ENCODE measurements at places on chromosomes 2 and 18. TPM values are rescaled to one million over a fixed set of nuclear protein-coding genes. Genes with fewer than 3 reads are reported as not detected.

DNA sequence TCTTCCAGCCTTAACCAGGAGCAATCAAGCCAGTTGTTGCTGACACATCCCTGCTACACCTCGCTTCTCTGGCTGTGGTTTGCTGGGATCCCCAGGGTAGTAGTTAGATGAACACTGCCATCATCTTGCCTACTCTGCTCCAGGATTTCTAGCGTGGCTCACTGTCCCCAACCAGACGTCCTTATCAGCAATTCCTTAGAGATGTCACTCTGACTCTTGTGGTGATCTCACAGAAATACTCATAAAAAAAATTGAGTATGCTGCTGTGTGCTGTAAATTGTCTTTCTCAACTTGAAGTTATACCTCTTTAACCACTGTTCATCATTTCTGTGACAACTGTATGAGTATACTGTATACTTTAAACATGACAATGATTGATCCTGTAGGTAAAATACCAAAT, 63.2 kb downstream of the PLCL1 start:
- H3K36me3 ChIP-seq, result no peaks in the 10 kb centered on the region
- H3K4me1 ChIP-seq, result peaks cover 17% of the 10 kb centered on the region
- H3K27ac ChIP-seq, result no peak overlapping the region
- H3K27me3 ChIP-seq, result no peaks in the 10 kb centered on the region
- H3K4me3 ChIP-seq, result no peak overlapping the region
- DNase-seq, result no peak

DNA sequence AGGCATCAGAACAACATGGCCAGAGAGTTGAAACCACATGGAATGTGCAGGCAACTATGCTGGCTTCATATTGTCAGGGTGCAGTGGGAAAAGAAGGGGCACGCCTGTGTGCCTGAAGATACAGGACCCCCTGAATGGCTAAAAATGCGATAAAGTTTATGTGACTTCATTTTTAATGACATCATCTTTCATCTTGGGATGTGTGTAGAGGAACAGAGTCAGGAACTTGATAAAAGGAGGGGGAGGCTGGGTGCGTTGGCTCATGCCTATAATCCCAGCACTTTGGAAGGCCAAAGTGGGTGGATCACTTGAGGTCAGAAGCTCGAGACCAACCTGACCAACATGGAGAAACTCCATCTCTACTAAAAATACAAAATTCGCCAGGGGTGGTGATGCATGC, 872.6 kb downstream of the TDRD15 start:
- H3K4me3 ChIP-seq, result no peak overlapping the region
- H3K4me1 ChIP-seq, result no peaks in the 10 kb centered on the region
- no peak overlapping the region for H3K27ac ChIP-seq
- no peaks in the 10 kb centered on the region for H3K36me3 ChIP-seq
- DNase-seq, result no peak

GRCh38 chr2:26952374-26952773, 18.1 kb upstream of the MAPRE3 start:
- DNase-seq, result no peak
- H3K36me3 ChIP-seq, result no peaks in the 10 kb centered on the region
- no peaks in the 10 kb centered on the region for H3K27me3 ChIP-seq
- no peak overlapping the region for H3K27ac ChIP-seq

DNA sequence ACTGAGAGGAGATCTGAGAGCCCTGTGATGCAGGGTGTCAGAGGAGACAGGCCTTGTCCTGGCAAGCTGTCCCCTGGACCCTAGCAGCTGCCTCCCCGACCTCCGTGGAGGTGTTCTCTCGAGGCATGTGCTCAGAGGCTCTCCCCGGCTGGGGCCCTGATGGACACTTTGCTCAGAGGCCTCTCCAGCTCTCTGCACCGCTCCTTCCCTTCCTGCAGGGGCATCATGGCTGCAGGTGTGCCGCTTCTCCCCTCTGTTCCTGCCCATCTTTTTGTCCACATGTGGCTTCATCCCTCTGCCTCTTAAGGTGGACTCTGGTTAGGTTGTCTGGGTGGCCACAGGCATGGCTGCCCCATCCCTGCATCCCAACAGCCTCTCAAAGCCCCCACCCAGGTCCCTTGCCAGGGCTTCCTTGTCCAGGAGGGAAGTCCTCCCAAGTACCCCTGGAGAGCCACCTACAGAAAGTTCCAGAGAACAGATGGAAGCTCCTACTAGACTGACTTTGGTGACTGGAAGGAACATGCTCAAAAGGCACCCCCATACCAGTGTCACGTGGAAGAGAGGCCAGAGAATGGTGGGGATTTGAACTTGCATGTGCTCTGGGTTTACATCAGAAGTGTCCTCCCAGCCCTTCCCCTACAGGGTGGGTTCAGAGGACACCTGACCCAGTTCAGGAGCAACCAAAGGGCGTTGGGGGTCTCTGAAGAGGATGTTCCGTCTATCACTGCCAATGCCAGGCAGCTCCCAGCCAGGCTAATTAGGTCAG, 120.4 kb downstream of the KLHL29 start:
- no peak overlapping the region for H3K4me3 ChIP-seq
- H3K36me3 ChIP-seq, result no peaks in the 10 kb centered on the region
- no peak for DNase-seq
- no peaks in the 10 kb centered on the region for H3K27me3 ChIP-seq
- H3K4me1 ChIP-seq, result peaks cover 44% of the 10 kb centered on the region
- no peak overlapping the region for H3K27ac ChIP-seq

DNA sequence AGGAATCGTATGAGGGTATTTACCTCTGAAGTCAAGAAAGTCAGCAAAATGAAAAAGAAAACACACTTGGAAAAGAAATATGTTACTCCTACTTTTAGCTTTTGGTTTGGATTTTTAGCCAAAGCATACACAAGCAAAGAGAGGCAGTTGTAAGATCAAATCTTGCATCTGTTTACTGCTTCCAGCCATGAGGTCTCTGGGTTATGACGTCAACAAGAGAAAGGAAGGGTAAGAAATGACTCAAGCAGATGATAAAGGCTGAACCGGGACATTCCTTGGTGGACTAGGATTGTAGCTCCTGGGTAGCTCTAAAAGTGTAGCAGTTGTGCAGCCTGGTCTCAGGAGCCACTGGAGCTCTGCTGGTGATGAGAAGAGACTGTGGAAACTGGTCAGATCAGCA, 16.8 kb downstream of the CTNNA2 start:
- H3K36me3 ChIP-seq, result no peaks in the 10 kb centered on the region
- no peak for DNase-seq
- H3K4me3 ChIP-seq, result no peak overlapping the region
- no peaks in the 10 kb centered on the region for H3K4me1 ChIP-seq
- H3K27me3 ChIP-seq, result no peaks in the 10 kb centered on the region
- no peak overlapping the region for H3K27ac ChIP-seq

- peak overlapping the region; percentile 35 for H3K27ac ChIP-seq
- H3K27me3 ChIP-seq, result no peaks in the 10 kb centered on the region
- no peak overlapping the region for H3K4me3 ChIP-seq
- peaks cover 21% of the 10 kb centered on the region for H3K4me1 ChIP-seq
- peaks cover 63% of the 10 kb centered on the region for H3K36me3 ChIP-seq
- DNase-seq, result no peak
Measured at GRCh38 chr2:96548558-96549465, 12.3 kb downstream of the ARID5A start.

DNA sequence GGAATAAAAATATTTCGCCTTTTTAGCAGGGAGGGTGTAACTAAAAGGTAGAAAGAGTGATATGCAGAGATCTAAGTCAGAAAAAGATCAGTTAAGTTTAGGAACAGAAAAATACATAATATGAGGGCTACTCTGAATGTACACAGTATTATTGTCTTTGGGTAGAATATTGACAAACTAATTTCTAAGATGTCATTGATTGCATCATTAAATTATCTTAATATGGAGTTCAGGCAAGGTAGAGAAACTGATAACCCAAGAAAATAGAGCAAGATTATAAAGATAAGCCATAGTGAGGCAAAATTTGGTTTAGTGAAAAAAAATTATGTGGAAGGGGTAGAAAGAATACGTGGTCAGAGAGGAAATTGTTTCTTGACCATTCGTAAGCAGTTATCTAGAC, 629.0 kb upstream of the NXPH2 start:
- no peak overlapping the region for H3K4me3 ChIP-seq
- H3K4me1 ChIP-seq, result no peaks in the 10 kb centered on the region
- H3K27ac ChIP-seq, result no peak overlapping the region
- no peaks in the 10 kb centered on the region for H3K36me3 ChIP-seq
- no peak for DNase-seq
- H3K27me3 ChIP-seq, result no peaks in the 10 kb centered on the region

Gene HOXD12
- not detected for total RNA-seq

DNA sequence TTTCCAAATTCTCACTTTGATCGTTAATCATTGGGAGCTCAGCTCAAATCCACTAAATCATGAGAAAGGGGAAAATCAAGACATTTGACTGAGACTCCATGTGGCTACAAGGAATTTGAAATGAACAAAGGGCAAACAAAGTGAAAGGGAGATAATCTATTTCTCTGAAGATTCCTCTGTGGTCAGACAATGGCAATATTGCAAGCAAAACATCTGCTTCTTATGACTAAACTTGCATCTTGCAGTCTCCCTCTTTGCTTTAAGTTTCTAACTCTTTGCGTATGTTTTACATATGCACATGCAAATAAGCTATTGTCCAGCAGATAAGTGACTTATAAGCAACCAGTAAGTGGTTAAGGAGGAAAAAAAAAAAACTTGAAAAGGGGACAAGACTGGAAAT, 299.1 kb upstream of the NXPH2 start:
- no peaks in the 10 kb centered on the region for H3K36me3 ChIP-seq
- no peak overlapping the region for H3K4me3 ChIP-seq
- DNase-seq, result no peak
- H3K4me1 ChIP-seq, result no peaks in the 10 kb centered on the region
- H3K27ac ChIP-seq, result no peak overlapping the region
- no peaks in the 10 kb centered on the region for H3K27me3 ChIP-seq

DNA sequence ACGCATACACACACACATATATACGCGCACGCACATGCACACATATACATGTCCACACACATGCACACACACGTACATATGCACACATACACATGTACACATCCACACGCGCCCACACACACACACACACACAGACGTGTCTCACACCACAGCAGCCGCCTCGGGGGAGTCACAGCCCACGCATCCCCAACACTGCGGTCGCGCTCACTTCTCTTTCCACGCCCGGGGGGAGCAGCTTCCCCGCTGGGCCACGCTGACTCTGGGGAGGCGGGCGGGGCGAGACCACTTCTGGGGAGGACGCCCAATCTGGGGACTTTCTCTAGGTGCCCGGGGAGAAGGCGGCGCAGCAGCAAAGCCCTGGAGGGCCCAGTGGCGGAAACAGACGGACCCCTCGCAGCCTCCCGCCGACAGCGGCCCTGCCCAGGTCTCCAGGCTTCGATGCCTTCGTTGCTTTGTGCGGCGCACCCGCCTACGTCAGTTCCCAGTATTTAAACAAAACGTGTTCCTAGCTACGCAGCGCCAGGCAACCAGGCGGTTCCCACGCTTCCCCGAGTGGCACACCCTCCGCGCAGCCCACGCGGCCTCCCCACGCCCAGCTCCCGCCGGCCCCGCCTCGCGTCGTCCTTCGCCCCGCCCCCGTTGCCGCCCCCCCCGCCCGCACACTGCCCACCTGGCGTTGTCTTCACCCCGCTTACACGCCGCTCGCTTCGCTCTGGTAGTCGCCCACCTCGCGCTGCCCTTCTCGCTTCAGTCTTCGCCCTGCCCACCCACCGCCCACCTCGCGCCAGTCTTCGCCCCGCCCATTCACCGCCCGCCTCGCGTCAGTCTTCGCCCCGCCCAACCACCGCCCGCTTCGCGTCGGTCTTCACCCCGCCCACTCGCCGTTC, 810 bp upstream of the RBFA start:
- no peaks in the 10 kb centered on the region for H3K27me3 ChIP-seq
- H3K27ac ChIP-seq, result peak overlapping the region; percentile 80
- H3K36me3 ChIP-seq, result peaks cover 7% of the 10 kb centered on the region
- peak overlapping the region; percentile 92 for H3K4me3 ChIP-seq

DNA sequence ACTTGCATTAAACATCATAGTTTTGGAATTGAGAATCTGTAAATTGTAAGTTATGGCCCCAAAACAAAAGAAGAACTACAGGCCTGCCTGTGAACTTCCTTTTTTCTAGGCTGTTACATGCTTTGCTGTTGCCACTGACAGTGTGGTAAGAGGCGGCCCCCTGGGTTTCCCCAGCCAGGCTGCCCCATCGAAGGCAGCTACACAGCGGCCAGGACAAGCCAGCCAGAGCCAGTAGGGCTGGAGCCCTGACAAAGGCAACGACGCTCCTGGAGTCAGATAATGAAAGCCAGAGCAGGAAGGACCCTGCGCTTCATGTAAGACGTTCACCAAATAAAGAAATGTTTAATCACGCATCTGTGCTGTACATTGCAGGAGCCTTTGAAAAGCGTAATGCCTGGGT, 55.0 kb downstream of the ANKRD44 start:
- H3K27ac ChIP-seq, result peak overlapping the region; percentile 16
- no peaks in the 10 kb centered on the region for H3K36me3 ChIP-seq
- H3K4me3 ChIP-seq, result peak overlapping the region; percentile 49

Gene RAPH1
- 86.8 TPM for total RNA-seq

GRCh38 chr2:177398791-177399190, 6.2 kb downstream of the AGPS start:
- no peak for DNase-seq
- H3K4me3 ChIP-seq, result no peak overlapping the region
- no peak overlapping the region for H3K27ac ChIP-seq
- H3K27me3 ChIP-seq, result no peaks in the 10 kb centered on the region

- H3K36me3 ChIP-seq, result no peaks in the 10 kb centered on the region
- DNase-seq, result no peak
- H3K4me3 ChIP-seq, result no peak overlapping the region
- peaks cover 26% of the 10 kb centered on the region for H3K4me1 ChIP-seq
- no peak overlapping the region for H3K27ac ChIP-seq
Measured at GRCh38 chr2:191289049-191289448, 43.8 kb downstream of the MYO1B start.

- no peak overlapping the region for H3K4me3 ChIP-seq
- H3K27me3 ChIP-seq, result no peaks in the 10 kb centered on the region
Measured at GRCh38 chr2:88865801-88866371, 174.4 kb downstream of the RPIA start.

DNA sequence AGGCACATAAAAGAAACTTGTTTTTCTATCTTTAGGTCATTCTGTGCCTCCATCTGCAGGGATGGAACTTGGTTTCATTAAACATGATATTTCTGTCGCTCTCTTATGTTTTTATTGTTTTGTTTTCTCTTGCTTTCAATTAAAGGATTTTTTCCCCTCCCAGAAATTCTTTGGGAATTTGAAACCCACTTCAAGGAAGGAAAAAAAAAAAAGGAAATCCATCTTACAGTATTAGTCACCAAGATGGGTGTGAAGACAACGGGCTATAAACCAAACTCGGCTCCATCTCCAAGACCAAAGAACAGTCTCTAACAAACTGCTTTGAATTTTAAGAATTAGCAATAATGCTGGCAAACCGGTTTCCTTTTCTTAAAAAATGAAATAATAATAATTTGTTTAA, 244.1 kb downstream of the BCL11A start:
- DNase-seq, result no peak
- H3K4me1 ChIP-seq, result no peaks in the 10 kb centered on the region
- no peaks in the 10 kb centered on the region for H3K27me3 ChIP-seq
- H3K4me3 ChIP-seq, result no peak overlapping the region

DNA sequence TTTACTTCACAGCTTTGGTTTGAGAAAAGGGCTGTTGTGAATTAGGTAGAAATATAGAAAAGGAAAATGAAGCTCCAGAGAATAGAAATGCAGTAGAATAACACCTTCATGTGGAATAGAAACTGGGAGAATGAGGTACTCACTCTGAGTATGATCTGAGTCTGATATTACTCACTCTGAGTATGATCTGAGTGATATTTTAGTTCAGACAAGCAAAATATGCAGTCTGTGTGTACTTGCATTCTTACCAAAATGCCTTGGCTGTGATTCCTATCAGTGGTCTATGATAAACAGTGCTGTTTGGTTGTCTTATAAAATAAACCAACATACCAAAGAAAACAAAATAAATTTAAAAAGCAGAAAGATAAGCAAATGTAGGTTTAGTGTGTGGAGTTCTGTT, 487.6 kb downstream of the THSD7B start:
- H3K4me3 ChIP-seq, result no peak overlapping the region
- H3K27me3 ChIP-seq, result no peaks in the 10 kb centered on the region
- DNase-seq, result no peak
- peaks cover 17% of the 10 kb centered on the region for H3K4me1 ChIP-seq
- no peaks in the 10 kb centered on the region for H3K36me3 ChIP-seq
